ENCODE measurements at places on chromosomes 13 and 19.

DNA sequence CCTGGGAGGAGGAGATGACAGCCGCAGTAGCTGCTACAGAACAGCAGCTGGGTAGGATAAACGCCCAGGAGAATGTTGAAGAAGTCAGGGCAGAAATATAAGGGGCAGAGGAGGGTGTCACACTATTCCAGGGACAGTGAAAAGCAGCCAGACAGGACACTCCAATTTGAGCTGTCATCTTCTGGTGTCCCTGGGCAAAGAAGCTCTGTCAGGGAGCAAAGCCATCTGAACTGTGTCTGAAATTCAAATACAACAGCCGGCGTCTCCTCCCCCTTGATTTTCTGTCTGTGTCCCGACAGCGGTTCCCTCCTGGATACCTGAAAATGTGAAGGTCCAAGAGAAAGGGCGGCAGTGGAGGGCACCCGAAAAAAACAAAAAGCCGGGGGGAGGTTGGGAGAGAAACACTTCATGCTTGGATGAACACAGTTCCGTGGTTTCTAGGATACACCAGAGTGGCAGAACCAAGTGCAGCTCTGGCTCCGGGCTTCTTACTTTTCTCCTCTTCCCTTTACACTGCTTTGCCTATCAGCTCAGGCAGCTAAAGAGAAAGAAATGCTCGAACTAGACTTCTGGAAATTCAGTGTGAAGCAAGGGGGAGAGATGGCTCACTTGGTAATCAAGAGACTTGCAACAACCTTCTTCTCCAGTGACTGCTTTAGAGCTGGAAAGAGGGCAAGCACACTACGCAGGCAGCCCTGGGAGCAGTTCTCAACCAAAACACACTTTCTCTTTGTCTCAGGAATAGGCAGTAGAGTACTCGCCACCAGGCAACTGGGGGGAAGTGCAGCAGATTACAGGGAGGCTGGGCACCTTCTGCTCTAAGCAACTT lies 465.6 kb downstream of the ITGBL1 start:
- no peak for DNase-seq

DNA sequence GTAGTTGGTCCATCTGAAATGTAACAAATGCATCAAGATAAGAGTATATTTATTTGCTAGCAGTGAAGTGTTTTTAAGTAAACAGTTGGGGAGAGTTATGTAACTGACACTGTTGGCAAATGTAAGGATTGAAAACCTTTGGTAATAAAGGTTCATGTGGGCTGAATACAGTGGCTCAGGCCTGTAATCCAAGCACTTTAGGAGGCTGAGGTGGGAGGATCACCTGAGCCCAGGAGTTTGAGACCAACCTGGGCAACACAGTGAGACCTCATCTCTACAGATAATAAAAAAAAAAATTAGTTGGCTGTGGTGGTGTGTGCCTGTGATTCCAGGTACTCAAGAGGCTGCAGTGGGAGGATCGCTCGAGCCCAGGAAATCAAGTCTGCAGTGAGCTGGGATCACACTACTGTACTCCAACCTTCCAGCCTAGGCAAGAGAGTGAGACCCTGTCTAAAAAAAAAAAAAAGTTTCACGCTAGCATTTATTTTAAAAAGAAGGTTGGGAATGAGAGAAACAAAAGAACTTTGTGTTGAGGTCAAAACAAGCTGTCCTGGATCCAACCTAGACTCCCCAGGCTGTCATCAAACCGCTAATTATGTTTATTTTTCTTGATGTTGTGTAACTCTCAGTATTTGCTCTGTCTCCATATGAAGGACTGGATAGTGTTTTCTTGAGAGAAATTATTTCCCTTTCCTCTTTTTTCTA lies 20.7 kb downstream of the SETDB2 start:
- DNase-seq = no peak

DNA sequence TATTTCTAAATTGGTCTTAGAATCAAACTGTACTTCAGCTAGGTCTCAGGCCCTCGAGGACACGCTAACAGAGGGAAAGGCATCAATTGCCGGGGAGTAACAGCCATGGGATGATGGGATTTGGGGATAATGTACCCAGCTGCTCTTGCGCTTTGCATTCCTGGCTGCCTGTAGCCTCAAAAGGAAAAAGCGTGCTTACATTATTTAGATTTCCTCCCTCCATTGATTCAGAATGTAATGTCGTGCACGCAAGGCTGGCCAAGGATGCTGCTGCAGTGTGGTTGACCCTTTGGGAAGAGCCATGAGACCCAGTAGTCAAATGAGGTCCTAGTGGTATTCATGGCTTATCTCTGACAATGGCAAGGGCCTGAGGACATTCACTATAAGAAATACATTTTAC lies 95.1 kb downstream of the SLC7A1 start:
- no peak for DNase-seq

DNA sequence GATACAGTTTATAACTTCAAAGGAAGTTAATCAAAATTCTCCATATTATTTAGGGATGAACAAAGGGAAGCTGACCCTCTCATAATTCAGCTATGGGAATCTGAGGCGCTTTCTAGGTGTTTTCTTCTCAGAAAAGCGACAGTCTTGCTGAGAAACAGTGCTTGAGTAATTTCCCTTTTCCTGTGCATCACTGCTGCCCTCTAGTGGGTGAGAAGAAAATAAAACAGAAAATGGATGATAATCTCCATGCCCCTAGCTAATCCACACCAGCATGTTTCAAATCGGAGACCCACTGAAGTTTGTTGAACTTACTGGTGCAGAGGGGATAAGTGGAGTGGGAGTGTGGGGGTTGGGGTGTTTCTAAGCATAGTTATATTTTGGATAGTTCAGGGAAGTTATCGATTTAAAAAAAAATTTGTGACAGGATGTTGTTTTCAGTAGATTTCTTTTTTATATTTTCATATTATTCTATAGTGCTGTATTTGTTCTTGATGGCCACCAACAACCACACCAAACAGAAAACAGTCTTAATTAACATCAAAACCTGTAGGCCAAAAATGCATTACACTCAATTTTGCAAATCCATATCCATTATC lies 21.4 kb downstream of the LCP1 start:
- DNase-seq = no peak

- DNase-seq = no peak
Observed at GRCh38 chr13:109783447-109783814, 3.0 kb downstream of the IRS2 start.

DNA sequence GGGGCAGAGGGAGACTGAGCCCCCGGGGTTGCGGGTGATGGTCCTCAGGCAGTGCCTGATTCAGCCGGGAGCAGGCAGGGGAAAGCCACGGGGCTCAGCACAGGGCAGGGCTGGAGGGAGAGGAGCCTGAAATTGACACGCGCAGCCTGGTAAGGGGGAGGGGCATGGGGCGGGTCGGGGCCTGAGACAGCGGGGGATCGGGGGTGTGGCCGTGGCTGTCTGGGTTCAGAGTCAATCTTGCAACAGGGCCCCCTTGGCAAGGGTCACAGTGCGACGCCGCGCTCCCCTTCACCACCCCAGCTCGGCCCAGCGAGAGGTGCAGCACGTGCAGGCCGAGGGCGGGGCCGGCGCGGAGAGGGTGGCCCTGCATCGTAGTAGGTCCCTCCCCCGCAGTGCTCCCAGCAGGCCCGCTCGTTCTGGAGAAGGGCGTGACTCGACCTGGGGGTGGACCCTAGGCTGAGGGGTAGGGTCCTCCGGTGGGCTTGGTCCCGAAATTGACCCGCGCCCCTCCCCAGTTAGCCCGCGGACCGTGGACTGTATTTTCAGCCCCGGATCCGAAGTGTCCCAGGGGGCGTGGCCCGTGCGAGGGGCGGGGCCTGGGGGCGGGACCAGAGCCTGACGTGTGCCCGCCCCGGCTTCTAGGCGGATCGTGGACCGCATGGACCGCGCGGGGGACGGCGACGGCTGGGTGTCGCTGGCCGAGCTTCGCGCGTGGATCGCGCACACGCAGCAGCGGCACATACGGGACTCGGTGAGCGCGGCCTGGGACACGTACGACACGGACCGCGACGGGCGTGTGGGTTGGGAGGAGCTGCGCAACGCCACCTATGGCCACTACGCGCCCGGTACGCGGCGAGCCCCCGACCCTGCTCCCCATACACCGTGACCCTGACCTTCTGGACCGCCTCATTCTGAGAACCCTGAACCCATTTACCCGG lies 6.0 kb downstream of the RCN3 start:
- no peak for DNase-seq

GRCh38 chr19:53824134-53824611 lies at the start of gene NLRP12:
TSS of gene NLRP12 (minus strand) at chr19:53824314. CDS start at chr19:53824174, 140 bp downstream.
- no peak for DNase-seq

DNA sequence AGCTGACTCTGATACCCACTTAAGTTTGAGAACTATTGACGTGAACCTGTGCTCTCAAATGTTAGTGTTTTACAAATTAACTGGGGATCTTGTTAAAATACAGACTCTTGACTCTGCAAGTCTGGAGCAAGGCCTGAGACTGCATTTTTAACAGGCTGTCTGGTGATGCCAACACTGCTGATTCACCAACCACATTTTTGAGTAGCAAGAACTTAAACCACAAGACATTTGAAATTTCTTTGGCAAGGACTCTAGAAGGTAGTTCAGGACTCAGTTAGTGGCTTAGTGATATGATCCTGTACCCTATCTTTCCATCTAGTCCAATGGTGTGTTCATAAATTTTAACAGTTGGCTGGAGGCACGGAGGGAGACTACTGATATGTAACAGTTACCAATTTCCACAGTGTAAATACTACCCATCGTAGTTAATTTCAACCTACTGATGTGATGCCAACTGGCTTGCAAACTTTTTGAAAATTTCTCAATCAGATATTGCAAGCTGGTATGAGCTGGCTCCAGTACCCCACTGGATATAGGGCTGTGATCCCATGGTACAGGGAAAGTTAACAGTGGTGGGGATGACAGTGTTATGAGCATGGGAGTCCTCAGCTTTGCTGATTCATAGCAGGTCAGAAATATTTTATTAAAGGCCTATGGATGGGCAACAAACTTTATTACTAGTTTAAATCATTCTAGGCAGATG lies 255.1 kb downstream of the TBC1D4 start:
- no peak for DNase-seq

DNA sequence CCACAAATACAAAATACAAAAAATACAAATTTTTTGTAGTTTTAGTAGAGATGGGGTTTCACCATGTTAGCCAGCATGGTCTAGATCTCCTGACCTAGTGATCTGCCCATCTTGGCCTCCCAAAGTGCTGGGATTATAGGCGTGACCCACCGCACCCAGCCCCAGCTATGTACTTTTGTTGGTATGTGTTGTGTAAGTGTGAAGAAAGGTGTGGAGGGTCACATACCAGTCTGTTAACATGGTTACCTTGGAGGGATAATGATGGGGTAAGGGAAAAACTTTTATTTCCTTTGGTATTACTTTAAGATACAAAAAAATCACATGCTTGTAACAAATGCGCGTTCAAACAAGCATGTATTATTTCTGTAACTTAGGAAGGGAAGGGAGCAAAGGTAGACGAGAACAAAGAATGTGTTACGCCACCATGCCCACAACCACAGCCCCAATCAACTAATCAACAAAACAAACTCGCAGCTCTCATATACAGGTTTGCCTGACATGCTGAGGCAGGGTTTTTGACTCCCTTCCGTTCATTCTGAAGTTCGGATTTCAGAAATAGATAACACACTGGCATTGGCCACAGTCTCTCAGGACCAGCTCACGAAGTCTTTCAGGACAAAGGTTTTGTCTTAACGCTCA lies 13.5 kb upstream of the VWA8 start:
- no peak for DNase-seq

- DNase-seq = no peak
Observed at GRCh38 chr19:10653482-10653731, 739 bp upstream of the ILF3 start.

DNA sequence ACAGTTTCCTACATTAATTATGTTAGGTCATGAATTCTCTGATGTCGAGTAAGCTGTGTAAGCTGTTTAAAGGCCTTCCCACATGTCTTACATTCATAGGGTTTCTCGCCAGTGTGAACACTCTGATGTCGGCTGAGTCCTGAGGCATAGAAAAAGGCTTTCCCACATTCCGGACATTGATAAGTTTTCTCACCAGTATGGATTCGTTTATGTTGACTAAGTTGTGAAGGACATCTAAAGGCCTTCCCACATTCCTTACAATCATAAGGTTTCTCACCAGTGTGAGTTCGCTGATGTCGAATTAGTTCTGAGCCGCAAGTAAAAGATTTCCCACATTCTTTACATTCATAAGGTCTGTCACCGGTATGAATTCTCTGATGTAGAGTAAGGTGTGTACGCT lies 24.9 kb downstream of the ZNF850 start:
- no peak for DNase-seq

DNA sequence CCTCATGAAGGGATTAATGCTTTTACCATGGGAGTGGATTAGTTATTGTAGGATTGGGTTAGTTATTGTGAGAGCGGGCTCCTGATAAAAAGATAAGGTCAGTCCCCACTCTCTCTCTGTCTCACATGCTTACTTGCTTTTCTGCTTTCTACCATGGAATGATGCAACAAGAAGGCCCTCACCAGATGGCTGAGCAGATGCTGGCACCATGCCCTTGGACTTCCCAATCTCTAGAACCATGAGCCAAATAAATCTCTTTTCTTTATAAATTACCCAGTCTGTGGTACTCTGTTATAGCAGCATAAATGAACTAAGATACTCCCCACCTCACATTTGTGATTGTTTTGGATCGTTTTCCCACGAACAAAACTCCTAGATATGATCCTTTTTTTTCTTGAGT lies 353.8 kb downstream of the DNAJC15 start:
- DNase-seq = no peak

DNA sequence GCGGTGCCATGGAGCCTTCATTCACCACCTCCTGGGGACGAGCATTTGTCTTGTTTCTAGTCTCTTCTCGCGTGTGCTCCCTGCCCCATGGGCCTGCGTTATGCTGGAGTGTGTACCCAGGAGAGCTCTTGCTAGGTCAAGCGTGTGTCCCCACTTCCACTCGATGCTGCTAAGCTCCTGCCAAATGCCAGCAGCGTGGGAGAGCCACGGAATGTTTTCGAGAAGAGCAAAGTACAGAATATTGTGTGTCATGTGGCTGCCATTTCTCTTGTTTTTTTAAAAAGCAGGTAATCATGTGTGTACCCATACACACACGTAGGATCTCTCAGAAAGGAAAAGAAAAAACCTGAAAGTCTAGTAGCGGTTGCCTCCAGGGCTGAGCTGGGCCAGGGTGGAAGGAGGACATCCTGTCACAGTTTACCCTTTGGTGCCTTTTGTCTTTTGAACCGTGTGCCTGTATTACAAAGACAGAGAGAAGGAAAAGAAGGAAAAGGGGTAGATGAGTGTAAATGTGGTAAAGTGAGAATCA lies 28.6 kb downstream of the PAK4 start:
- DNase-seq = no peak

GRCh38 chr19:7888145-7888825 lies at the start of gene LRRC8E:
TSS of gene LRRC8E (plus strand) at chr19:7888510. CDS start at chr19:7895604, 7,094 bp downstream.
- no peak for DNase-seq

GRCh38 chr13:83355041-83355440 lies 527.2 kb downstream of the SLITRK1 start:
- DNase-seq = no peak

DNA sequence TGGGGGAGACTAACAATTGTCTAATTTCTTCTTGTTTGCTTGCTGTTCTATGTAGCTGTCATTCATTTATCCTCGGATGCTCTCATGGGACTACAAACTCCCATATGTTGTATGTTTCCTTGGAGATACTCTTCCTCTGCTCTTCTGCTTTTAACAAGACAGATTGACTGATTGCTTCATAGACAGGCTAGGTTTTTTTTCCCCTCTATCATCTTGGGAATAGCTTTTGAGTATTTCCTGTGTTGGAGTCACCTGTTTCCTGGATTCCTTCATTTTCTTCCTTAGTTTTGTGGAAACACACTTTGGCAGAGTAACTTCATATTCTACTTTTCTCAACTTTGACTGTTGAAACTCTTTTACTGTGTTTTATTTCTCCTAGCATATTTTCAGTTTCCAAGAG lies 27.6 kb downstream of the EDNRB start:
- DNase-seq = no peak

- DNase-seq = no peak
Observed at GRCh38 chr13:73011751-73012150, 47.1 kb upstream of the KLF5 start.

GRCh38 chr19:46731007-46731501 lies 14.1 kb upstream of the PRKD2 start:
- DNase-seq = no peak

Data from cortex of kidney (tissue), 1 donor.